Brain microvascular endothelial cell (primary cell): ENCODE measurements at places on chromosomes 11 and 22.
A peak's percentile ranks its signal among the peaks of the same experiment; 100 is the strongest.

DNA sequence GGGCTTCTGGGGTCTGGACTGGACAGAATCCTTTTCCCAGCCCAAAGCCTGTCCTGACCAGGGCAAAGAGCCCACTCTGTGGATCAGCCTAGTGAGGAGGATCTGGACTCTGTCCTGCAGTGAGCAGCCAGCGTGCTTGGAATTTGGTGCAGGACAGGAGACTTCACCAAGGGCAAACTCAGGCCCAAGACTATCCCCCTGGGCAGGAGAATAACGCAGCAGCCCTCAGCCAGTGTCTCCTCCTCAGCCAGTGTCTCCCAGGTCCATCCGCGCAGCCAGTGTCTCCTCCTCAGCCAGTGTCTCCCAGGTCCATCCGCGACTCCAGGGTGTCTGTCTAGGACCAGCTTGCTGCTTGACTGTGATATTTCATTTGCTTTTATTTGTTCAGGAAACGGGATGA, 1334.0 kb downstream of the TBC1D22A start:
- DNase-seq, result no peak

DNA sequence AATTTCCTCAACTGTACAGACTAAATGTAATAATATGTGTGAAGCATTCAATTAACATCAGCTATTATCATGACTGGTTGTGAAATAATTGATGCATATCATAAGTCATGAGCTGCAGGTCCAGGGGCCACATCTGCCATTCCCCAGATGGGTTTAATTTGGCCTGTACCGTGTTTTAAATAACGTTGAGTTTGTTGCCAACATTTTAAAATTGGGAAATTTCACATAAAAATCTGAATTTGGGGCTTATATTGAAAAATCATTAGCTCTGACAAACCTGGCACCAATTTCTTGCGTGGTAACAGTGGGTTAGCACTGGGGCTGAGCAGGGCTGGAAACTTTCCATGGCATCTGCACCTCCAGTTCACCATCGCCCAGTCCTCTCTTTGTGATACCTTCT, 193.9 kb downstream of the SNX19 start:
- no peak for DNase-seq

- DNase-seq, result no peak
These were observed 530.3 kb downstream of the BRD1 start for GRCh38 chr22:49297286-49297870.

DNA sequence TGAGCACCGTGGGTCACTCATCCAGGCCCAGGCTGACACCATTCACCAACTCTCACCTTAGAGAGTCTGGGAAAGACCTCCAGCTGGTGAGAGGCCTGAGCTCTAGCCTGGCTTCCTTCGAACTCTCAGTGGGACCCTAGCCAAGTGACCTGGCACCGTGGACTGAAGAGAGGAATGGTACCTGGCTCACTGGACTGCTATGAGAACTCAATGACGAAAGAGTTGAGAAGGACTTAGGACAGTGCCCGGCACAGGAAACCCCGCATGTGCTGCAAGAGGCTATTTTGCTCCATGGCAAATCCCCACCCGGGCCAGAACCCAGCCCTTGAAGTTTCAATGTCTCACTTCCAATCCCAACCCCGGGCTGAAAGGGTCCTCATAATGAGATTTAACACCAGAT, 605 bp upstream of the RAPSN start:
- DNase-seq, result no peak

DNA sequence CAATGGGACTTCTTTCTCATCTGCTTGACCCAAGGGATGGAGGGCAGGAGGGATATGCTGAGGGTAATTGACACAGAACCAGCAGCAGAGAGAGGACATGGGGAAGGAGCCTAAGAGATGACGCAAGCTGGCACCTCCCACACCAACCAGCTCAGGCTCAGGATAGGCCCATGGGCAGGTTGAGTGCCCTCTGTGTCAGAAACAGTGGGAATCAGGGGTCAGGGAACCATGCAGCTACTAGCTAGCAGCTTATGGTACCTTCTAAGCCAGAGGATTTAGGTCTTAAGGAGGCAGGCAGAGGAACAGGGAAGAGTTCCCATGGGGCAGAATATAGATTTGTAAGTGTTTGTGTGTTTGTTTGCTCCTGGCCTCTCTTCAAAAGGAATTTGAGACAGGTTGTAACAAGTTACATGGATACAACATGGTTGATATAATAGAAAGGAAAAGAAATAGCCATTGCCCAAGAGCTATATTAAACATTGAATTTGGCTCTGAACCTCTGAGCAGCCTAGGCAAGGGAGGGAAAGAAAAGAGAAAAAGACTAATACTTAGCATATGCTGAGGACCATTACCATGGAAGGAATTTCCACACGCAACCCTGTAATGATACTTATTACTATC, 39.9 kb upstream of the NAV2 start:
- no peak for DNase-seq

DNA sequence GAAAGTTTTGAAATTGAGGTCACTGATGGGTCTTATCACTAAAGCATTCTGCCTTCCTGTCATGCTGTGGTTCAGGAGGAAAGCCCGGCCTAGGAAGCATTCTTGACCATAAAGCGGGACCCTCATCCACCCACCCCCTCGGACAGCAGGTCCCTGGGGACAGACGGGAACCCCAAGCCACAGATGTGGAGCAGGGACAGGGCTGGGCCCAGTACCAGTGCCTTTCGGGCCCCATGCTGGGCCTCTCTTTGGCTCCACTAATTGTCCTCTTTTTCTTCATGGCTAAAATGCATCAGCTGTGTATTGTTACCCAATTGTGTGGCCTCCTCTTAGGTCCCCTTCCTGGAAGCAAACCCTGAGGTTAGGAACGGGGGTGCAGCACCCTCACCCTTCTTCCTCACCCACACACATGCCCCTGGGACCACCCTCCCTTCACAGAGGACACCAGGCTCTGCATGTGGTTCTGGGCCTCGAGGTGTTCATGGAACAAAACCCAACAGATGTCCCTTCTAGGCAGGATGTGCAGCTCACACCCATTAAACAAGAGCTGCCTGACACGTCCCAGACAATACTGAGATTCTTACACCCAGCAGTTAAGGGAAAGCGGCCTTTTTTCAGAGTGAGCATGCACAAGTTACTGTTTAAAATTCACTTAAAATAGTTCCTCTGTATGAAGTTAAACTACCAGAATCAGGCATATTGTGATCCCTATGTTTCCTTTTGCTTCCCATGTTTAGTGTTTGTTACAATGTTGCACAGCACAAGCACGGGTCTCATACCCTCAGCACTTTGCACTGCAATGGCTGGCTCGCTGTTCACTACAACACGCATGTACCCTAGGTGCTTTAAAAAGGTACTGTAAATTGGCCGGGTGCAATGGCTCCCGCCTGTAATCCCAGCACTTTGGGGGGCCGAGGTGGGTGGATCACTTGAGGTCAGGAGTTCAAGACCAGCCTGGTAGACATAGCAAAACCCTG, 807.6 kb downstream of the BRD1 start:
- no peak for DNase-seq

GRCh38 chr22:27686534-27686933, 115.0 kb downstream of the MN1 start:
- DNase-seq, result peak; percentile 95

DNA sequence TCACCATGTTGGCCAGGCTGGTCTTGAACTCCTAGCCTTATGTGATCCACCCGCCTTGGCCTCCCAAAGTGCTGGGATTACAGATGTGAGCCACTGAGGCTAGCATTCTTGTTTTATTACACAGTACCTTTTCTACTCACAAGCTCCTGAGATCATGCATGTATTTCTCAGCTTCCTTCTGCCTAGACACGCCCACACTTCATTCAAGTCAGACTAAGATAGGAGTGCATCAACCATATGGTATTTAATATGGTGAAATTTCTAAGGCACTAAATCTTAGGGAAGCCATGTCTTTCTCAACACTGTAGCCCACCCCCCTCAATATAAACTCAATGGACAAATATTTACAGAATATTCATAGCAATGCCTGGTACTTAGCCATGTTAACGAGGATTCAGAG, 62.1 kb downstream of the SLC25A17 start:
- peak; percentile 28 for DNase-seq

- no peak for DNase-seq
These were observed 892 bp downstream of the GDPD5 start for GRCh38 chr11:75524665-75525432.

GRCh38 chr22:31530823-31531195, 34.5 kb downstream of the SFI1 start:
- no peak for DNase-seq

DNA sequence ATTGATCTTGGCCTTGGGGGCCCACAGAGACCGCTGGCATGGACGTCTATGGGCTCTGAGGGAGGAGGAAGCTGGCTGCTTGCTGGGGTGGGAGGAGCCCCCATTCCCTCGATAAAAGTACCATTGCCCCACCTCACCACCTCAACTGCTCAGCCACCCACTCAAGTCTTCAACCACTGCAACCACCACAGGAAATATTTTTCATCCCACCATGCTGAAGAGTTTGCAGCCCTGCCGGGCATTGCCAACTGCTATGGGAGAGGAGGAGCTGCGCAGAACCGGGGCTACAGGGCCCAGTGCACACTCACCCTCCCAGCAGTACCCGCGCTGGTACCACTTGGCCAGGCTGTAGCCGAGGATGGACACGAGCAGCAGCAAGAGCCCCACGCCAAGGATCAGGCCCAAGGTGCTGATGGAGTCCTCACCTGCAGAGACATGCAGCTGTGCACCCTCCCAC, 29.2 kb downstream of the IL10RA start:
- no peak for DNase-seq

DNA sequence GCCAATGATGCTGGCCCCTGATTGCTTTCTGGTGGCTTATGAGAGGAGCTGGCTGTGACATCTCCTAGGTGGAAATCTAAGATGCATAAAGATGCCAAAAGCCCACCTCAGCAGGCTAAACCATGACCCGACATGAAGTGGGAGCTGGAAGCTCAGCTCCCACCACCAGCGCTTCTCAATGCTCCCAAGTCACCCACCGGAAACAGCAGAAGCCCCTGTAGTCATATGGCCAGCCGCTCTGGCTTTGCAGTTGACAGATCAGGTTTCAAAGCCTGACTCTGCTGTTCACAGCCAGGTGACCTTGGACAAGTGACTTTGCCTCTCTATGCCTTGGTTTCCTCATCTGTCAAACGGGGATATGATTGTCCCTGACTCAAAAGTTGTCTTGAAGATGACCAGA, 29.1 kb upstream of the ANO1 start:
- DNase-seq, result no peak

DNA sequence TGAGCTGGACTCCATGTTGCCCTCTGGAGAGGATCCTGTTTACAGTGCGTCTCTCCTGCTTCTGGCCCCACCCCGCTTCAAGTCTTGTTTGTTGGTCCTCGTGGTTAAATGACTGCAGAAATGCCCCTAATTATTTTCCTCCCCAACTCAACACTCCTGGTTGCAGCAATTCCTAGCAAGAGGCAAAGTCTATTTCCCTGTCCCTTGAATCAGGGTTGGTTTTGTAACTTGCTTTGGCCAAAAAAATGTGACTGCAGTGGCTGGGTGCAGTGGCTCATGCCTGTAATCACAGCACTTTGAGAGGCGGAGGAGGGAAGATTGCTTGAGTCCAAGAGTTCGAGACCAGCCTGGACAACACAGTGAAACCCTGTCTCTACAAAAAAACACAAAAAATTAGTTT, 41.0 kb upstream of the FGF3 start:
- DNase-seq, result no peak

GRCh38 chr11:118714816-118715215, 35.4 kb upstream of the TREH start:
- DNase-seq, result no peak

DNA sequence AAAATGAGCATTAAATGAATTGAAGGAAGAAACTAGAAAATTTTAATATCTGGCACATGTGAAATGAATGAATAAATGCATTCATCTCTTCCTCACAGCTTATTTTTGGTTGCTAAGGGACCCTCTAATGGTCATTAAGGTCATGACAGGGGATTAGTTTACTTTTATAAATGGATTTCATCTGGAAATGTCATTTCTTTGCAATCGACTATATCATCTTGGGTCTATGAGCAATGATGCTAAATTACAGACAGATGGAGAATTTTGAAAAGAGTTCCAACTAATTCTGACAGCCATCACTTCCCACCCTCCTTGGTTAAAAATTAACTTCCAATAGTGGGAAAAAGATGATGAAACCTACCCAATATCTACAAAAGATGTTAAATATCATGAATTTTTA, 98.0 kb downstream of the KIF18A start:
- no peak for DNase-seq

GRCh38 chr11:95231881-95232605, 1.0 kb upstream of the SESN3 start:
- peak; percentile 41 for DNase-seq

DNA sequence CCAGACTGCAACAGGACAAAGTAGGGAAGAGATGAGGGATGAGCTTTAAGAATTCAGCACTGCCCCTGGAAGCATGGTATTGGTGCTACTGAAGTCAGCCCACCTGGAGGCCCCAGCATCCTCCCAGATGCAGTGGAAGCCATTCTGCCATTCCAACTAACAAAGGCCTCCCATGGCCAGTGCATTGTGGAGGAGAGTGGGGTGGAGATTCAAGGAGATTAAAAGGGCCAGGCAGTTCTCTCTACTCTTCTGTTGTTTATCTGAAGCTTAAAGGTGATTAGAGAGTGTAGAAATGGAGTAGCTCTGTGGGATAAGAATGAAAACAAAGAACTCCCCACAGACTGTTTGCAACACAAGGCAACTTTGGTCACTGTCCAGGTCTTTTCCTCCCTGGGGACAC, 24.1 kb upstream of the TSKU start:
- DNase-seq, result no peak

DNA sequence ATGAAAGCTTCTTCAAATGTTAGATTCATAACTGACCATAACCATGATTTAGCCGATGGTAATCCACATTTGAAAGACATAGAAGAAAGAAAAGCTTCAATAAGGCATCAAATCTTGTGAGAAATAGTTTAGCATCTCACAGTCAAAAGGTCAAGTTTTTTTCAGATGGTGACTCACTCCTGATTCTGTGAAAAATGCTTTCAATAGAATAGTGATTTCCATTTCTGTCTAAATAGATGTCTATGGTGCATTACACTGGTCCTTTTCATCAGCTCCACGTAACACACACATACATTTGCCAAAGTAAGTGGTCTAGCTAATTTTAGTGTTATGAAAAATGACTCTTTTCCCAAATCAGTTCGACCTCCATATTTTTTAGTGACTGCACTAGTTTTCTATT, 139.2 kb downstream of the LRRC4C start:
- peak; percentile 8 for DNase-seq

GRCh38 chr11:75558939-75559843, 2.9 kb upstream of the SERPINH1 start:
- DNase-seq, result peak; percentile 64

DNA sequence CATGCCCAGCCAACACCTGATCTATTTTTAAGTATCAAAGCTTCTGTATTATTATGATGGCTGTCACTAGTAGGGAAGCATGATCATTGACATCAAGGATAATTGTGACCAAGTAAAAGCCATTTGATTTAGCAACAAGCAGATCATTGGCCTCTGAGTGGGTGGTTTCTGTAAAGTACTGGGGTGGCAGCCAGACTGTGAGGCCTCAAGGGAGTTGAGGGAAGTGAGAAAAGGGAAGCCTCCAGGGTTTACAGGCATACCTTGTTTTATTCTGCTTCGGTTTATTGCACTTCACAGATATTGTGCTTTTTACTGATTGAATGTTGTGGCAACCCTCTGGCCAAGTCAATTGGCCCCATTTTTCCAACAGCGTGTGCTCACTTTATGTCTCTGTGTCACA, 60.1 kb downstream of the PRR5L start:
- DNase-seq, result no peak

- no peak for DNase-seq
These were observed 8.0 kb downstream of the RIBC2 start for GRCh38 chr22:45421349-45422055.
